ENCODE measurements at places on chromosomes 1 and 21.

GRCh38 chr1:190708418-190709057 is 230.9 kb upstream of the BRINP3 start:
- DNase-seq: no peak

GRCh38 chr1:202315576-202316168 is 26.1 kb downstream of the UBE2T start:
- peak; percentile 77 for DNase-seq

DNA sequence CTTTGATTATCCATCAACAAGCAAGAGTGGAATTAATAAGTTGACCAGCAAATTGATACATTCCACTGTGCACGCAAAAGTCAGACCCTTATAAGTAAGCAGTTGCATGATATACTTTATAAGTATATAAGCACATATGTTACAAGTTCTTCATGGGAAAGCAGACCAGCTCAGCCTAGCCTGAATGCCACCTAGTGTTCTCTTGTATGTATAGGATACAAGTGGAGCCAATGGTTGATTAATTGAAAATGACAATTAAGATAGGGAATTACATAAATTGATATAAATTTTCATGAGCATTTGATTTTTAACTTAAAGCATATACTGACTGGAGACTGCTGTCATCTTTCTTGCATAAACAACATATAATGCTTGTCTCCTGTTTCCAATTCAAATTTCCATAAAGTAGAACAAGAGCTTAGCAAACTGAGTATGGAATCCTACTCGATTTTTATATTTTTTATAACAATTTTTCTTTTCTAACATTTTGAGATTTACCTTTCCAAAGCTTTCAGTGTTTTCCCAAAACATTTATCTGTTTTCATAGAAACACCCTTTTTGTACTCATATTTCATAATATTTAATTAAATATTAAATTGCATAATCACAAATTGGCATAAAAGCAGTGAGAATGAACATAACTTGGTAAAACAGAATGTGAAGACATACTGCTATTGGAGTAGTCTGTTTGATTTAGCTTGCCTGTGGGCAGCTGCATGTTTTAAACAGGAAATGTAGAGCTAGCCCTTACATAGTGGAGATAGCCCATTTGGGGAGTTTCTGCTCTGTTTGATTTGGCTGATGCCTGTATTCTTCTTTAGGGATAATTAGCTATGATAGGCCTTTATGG is 62.8 kb downstream of the MAGI3 start:
- DNase-seq: peak; percentile 40

DNA sequence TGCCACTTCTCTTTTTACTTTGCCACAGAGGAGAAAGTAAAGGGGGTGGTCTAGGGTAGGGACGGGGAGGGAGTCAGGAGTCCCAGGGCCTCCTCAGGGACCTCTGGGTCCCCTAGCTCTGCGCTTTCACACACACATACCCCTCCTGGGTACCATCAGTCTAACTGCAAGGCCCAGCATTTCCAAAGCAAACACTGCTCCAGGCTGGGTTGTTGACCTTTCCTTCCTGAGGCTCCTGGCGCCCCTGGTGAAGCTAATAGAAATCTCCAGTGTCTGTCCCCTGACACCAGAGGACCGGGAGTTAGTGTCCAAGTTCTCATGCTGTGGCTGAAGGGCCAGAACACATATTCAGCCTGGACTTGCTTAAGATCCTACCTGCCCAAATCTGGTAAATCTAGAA is 3.9 kb downstream of the TMEM63A start:
- no peak for DNase-seq

- DNase-seq: no peak
Measured at GRCh38 chr1:67557696-67558448, 127.1 kb upstream of the GADD45A start.

DNA sequence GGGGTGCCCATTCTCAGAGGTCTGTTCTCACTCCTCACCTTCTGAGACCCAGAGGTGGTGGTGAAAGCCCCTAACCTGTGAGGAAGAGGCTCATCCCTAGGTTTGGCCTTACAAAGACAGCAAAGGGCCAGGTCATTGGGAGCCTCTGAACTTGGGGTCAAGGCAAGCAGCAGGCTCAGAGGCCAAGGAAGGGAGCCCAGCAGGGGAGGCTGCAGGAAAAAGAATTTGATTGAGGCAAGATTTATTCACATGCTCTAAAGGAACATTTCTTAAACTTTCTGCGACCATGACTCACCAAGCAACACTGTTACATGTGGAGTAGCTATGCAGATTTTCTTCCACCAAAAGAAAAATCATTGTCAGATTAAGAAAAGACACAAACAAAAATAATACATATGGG is 132.5 kb upstream of the SYT6 start:
- no peak for DNase-seq

DNA sequence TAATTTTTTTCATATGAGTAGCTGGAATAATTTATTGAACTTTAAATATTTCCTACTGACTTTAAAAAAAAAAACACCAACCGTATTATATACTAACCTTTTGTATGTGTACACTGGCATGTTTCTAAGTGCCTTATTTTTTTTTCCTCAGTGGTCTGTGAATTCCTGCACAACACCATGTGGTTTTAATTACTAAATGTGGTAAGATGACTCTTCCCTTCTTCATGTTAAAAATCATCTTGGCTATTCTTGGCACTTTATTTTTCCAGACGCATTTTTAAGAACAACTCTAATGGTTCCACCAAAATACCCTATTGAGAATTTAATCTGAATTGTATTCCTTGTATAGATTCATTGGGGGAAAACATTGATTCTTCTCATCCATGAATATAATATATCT is 28.4 kb downstream of the PPP2R5A start:
- no peak for DNase-seq

DNA sequence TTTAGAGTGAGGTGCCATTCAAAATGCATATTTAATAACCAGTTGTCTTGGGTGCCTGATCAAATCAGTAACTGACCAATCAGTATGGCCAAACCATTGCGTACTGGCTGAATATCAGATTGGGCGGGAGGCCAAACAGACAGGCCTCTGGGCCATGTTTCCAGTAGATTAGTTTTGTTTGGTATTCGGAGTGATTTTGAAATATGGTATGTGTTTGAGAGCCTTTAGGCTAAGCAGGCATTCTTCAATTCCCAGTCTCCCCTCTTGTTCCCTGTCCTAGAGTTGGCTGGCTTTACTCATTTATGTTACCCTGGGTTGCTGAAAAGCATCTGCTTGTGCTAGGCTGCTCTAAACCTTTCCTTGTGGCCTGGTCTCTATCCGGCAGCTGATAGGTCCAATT is 80.1 kb downstream of the BACH1 start:
- DNase-seq: no peak

DNA sequence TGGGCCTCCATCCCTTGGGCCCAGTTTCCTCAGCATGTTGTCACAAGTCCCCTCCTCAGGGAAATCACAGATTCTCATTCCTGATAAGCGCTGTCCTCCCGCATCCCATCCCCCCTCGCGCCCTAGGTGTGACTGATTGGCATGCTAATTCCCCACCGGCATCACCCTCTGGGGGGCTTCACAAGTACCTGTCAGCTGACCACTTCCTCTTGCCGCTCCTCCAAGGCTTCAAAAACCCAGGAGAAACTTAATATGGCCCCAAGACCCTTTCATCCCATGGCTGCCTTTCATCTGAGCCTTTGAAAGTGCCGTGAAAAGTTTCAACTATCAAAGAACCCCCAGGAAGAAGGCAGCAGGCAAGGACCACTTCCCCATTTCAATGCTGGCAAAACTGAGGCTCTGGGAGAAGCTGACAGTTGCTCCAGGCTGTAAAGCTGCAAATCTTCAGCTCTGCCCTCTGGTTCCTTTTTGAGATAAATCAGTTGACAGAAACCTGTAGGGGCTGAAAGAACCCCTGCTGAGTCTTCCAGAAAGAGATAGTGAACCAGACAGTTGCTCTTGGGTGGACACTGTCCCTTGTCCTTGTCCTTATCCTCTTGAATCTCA is 12.8 kb upstream of the MIXL1 start:
- no peak for DNase-seq

- DNase-seq: no peak
Measured at GRCh38 chr1:19462781-19463503, 22.4 kb downstream of the CAPZB start.

GRCh38 chr1:152003846-152004442 is 10.3 kb upstream of the S100A10 start:
- no peak for DNase-seq

DNA sequence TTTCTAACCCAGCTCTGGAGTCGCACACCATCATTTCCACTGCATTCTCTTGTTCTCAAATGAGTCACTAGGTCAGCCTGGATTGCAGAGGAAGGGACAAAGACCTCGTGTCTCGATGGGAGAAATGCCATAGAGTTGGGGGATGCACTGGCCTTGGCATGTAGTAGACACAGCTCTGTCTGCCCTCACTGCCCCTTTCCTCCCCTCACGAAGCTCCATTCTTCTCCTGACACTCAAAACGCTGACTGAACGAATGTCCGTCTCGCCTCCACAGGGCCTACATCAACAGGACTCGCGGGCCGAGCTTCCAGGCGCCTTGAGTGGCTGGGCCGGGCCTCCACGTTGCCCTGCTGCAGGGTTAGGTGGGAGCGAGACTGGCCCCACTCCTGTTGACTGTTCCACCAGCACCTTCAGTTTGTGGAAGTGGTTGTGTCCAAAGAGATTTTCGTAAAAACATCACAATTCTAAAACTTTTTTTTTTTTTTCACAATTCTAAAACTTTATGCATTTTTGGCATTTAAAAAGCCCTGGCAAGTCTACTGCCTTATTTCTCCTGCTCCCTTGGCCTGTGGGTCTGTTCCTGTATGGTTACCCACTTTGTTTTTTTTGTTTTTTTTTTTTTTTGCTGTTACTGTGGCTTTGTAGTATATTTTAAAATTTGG is 18.8 kb downstream of the PKNOX1 start:
- no peak for DNase-seq

- DNase-seq: no peak
Measured at GRCh38 chr21:43658769-43659135, 536 bp downstream of the HSF2BP start.

DNA sequence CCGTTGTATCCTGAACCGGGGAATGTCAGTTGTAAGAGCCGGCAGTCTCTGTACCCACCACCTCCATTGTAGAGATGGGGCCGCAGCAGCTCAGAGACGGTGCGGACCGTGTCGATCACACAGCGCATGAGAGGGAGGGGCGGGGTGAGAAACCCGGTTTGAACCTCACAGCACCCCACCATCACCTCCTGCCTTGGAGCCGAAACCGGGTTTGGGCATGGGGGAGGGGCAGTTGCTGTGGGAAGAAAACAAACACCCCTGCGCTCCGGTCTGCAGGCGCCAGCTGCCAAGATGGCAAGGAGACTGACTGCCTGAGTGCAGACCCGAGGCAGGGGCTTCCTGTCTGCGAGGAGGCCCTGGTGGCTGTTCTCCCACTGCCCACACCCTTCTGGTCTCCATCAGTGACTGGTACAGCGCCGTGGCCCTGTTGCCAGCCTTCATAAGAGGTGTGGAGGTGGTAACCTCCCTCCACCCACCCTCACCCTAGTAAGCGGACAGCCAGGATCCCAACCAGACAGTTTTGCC is 69.2 kb upstream of the SSBP3 start:
- DNase-seq: peak; percentile 18

- no peak for DNase-seq
Measured at GRCh38 chr1:164498792-164499191, 60.2 kb upstream of the PBX1 start.

DNA sequence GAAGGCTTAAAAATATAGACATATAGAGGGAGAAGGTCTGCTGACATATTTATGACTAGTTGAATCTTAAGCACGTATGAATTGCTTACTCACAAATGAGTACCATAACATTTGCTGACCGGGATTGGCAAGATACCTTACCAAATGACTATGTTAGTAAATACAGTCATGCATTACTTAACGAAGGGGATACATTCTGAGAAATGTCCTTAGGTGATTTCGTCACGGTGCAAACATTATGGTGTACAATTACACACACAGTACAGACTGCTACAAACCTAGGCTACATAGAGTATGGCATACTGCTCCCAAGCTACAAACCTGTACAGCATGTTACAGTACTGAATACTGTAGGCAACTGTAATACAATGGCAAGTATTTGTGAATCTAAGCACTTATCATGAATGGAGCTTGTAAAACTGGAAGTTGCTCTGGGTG is 19.4 kb upstream of the UBE2U start:
- DNase-seq: no peak

- DNase-seq: no peak
Measured at GRCh38 chr1:204319462-204319861, 40.3 kb downstream of the PLEKHA6 start.

- no peak for DNase-seq
Measured at GRCh38 chr1:99537886-99538617, 107.9 kb upstream of the PALMD start.

- DNase-seq: no peak
Measured at GRCh38 chr1:47440599-47441081, 2.8 kb downstream of the FOXD2 start.

GRCh38 chr1:14015917-14016316 is 315.9 kb downstream of the PRDM2 start:
- DNase-seq: no peak

DNA sequence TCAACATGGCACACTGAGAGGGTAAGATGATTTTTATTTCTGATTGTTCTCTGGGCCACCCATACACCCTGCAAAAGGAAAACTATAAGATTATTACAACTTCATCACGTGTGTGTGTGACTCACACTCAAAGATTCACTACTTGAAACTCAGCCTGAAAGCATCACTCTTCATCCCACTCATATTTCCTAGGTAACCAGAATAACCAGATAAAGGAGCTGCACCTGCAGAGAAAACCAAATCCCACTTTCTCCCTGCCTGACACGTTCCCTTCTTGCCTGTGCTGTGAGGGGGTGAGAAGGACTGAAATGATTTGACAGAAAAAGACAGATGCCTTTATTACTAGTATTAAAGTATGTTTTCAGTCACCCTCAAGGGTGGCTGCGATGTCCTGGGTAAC is 131.6 kb downstream of the TGFBR3 start:
- DNase-seq: no peak

- no peak for DNase-seq
Measured at GRCh38 chr1:239247285-239247684, 139.1 kb upstream of the CHRM3 start.

- no peak for DNase-seq
Measured at GRCh38 chr1:99007366-99007765, 2.7 kb upstream of the PLPPR5 start.

DNA sequence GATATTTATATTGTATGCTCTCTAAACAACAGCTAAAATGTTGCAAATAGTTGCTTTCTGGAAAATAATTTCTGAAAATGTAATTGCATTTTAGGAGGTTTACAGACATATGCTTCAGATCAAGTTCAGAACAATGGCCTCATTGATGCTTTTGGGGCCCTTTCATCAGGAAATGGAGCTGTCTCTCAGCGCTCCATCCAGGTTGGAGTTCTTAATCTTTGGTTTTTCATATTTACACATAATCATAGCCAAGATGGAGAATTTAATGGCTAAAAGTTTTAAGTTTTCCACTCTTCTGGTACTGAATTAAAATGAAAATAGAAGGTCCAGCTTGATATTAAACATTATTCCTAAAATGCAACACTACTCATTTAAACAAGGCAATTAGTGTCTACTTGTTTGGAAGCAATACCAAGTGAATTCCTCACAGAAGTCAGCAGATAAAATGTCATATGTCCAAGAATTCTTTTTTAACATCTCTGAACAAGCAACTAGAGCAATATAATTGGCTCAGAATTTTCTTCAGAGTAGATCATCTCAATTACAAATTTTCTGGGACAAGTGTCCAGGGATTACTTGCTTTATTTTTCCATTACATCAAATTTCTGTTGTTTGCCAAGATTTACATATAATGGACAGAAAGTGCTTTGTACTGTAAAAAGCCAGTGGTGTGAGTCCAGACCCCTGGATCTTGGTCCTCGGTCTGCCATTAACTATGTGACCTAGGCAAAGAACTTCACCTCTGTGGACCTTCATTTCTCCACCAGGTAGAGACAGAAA is 22.6 kb downstream of the CLCA1 start:
- DNase-seq: no peak

All from SHP77 treated with DMSO at 0.1 percent for 48 hours (cell line).